ENCODE measurements at places on chromosomes 5 and 9.

GRCh38 chr5:158434749-158435148 is 575.8 kb upstream of the CLINT1 start:
- DNase-seq: no peak

DNA sequence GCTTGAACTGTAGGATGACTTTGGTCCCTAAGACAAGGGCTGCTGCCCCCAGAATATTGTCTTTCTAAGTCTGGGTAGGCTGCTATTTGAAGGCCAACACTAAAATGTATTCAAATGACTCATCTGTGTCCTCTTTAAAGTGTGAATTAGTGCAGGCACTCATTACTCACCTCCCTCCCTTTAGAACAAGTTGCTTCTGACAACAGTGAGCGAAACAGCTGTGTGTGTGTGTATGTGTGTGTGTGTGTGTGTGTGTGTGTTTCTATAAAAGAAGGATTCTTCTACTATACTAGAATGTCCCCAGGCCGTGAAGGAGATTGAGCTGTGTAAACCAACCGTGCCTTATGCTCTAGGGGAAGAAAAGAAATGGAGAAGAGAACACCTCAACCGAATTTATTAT is 1337.2 kb downstream of the PTPRD start:
- DNase-seq: no peak

DNA sequence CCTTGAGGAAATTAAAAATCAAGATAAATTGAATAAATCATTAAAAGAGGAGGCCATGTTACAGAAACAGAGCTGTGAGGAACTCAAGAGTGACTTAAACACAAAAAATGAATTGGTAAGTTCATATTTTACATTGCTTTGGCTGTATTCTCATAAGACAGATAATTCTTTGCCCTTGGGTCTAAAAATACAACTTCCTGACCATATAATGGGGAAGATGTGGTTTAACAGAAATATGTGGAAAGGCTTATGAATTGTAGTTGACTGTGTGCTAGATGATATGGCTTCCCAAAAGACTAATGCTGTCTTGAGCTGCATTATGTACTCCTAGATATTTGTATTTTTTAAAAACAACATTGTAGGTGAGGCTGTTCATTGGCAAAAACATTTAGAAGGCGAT is 33.1 kb downstream of the CNTRL start:
- peak; percentile 68 for DNase-seq

DNA sequence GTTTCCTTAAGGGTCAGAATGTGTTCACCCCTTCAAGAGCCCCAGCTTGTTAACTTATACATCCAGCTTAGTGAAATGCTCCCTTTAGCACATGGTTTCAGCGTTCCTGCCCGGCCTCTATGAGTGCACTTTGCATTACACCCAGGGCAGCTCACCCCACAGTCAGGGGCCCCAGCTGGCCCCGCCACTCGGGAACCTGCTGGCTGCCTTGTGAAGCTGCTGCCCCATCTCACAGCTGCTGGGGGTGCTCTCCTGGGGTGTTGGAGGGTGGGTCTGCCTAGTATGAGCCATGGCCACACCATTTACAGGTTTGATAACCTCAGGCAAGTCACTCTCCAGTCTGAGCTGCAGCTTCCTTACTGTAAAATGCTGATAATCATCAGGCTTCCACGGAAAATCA is 32.2 kb downstream of the HRH2 start:
- DNase-seq: no peak

DNA sequence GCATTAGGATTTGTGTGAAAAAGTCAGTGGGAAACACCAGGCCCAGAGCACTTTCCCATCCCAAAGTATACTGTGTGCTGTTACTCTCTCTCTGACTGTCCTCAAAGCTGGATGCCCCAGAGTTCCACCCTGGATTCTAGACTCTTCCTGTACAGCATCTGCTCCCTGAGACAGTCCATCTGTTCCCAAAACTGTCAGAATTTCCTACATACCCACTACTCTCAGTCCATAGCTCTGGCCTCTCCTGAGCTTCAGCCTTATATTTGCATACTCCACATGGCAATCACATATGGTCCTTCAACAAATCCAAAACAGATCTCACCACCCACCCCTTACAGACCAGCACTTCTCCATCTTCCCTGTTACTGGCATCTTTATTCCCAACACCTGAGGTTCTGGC is 9.5 kb downstream of the ELP1 start:
- DNase-seq: no peak

DNA sequence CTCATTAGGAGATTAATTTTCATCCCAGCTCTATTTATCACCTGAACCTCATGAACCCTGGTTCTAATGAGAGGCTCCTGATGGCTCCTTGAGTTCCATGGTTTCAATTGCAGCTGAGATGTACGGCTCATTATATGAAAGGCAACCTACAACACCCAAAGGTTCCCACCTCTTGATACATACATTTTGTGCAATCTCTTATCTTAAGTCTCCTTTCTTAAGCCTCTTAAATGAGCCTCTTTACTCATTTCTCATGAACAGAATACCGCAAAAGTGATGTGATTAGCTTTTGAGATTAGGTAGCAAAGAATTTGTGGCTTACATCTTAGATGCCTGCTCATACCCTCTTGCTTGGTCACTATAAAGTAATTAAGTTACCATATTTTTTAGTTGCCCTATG is 1964.0 kb upstream of the CDH6 start:
- DNase-seq: no peak

- no peak for DNase-seq
These were observed 84.5 kb downstream of the C5orf15 start for GRCh38 chr5:133883916-133884315.

- DNase-seq: no peak
These were observed 26.7 kb downstream of the MARCHF11 start for GRCh38 chr5:16152601-16153568.

GRCh38 chr9:98380065-98380681 is 124.7 kb upstream of the TBC1D2 start:
- DNase-seq: no peak

DNA sequence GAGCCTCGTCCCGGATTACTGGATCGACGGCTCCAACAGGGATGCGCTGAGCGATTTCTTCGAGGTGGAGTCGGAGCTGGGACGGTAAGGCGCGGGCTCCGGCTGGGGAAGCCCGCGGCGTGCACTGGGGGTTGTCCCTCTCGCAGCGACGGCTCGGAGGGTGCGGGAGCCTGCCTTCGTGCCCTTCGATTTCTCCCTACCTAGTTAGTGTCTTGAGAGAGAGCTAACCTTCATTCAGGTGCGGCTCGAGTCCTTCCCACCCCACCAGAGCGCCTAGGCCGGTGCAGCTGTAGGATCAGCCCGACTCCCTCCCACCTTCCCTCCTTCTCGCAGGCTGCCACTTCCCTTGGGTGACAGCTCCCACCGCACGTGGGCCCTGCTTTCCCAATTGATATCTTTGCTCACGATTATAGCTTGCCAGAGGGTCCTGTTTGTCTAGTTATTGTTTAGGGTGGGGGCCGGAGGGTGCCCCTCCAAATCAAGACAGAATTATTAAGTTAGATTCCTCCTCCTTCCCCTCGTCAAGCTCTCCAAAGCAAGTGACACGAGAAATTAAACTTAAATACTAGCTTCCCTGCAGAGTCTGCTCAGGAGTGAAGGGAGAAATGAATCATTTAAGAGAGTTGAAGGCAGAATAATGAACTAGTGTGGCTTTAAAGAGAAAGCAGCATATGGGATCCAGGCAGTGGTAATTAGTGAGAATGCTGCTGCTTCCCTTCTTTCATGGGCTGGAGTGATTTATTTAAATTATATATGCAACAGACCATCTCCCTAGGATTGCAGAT is 569 bp downstream of the CAMK4 start:
- DNase-seq: no peak

DNA sequence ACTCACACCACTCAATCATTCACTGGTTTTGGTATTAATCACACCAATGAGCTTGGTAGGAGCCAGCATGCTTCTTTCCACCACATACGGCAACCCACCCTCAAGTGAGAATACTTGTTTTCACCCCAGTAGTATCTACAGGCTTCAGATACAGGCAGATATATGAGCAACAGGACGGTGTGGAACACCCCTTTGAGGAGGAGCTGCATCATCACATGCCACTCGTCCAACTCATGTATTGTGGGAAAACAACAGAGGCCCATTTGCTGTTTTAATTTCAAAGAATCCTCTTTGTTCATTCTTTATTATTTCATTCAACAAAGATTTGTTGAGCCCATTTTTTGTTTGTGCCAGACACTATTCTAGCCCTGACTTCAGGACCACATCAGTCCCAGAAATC is 46.0 kb downstream of the RORB start:
- no peak for DNase-seq

DNA sequence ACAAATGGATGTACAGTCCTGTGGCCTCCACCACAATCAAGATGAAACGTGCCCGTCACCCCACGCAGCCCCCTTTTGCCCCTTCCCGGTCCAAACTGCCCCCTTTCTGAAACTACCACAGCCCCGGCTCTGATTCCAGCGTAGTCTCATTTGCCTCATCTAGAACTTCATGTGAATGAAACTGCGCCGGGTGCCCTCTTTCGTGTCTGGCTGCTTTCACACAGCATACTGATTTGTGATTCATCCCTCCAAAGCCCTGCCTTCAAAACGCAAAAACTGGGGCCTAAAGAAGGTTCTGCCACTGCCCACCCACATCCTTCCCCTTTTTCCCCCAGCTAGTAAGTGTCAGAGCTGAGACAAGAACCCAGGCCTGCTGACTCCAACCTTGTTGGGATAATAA is 31.5 kb upstream of the NCS1 start:
- DNase-seq: no peak

GRCh38 chr9:33151601-33152000 is 15.5 kb downstream of the B4GALT1 start:
- no peak for DNase-seq

DNA sequence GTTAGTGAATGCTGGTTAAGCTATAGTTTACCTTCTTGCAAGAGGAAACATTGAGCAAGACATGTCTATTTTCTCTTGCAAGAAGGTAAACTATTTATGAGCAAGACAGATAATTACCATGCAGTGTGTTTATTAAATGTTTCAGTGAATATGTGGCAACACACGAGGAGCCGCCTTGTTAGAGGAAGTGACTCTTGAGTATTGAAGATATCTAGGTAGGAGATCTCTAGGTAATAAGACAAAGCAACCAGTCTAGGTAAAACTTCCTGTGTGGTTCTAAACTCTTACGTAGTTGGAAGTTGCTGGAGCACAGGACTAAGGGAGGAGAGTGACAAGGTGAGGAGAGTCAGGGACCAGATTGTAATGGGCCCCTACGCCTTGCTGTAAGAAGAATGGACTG is 16.8 kb downstream of the SKP2 start:
- DNase-seq: no peak

DNA sequence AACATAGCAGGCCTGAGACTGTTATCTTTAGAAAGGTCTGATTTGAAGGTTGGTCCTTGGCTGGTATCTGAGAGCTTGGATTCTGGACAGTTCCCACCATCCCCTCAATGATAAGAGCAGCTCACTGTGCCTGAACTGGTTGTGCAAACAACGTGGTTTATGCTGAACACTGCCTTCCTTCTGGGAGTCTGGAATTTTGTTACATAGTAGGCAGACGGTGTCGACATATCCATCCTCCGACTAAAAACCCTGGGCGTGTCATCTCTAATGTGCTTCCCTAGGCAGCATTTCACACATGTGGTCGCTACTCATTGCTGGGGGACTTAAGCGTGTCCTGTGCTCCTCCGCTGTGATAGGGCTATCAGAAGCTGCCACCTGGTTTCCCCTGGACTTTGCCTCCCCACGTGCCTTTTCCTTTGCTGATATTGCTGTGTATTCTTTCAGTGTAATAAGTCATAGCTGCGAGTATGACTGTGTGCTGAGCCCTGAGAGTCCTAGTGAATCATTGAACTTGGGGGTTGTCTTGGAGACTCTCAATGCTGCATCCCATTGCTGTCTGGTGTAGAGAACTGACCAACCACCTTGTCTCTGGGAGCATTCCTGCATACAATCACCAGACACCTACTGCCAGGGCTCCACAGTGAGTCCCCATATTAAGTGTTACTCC is 119.1 kb upstream of the TBC1D2 start:
- DNase-seq: no peak

DNA sequence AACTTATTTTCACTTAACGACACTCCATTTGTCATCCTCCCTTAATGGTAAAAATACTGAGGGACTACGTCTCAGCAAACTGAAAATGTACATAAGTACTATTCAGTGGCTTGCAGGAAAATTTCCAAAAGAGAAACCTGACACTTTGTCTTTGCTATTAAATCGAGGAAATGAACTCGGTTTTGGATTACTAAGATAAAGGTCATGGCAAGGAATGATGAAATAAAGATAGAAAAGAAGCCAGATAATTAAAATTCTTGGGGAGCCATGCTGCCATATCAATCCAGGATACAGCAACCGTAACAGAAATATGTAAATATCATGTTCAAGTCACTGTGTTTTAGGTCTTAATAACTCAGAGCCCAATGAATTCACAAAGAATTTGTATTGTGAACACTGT is 647.8 kb downstream of the CDH9 start:
- no peak for DNase-seq

- no peak for DNase-seq
These were observed 71.4 kb downstream of the FBXO38 start for GRCh38 chr5:148455185-148455584.

GRCh38 chr9:95171001-95171400 is 146.5 kb downstream of the FANCC start:
- no peak for DNase-seq

DNA sequence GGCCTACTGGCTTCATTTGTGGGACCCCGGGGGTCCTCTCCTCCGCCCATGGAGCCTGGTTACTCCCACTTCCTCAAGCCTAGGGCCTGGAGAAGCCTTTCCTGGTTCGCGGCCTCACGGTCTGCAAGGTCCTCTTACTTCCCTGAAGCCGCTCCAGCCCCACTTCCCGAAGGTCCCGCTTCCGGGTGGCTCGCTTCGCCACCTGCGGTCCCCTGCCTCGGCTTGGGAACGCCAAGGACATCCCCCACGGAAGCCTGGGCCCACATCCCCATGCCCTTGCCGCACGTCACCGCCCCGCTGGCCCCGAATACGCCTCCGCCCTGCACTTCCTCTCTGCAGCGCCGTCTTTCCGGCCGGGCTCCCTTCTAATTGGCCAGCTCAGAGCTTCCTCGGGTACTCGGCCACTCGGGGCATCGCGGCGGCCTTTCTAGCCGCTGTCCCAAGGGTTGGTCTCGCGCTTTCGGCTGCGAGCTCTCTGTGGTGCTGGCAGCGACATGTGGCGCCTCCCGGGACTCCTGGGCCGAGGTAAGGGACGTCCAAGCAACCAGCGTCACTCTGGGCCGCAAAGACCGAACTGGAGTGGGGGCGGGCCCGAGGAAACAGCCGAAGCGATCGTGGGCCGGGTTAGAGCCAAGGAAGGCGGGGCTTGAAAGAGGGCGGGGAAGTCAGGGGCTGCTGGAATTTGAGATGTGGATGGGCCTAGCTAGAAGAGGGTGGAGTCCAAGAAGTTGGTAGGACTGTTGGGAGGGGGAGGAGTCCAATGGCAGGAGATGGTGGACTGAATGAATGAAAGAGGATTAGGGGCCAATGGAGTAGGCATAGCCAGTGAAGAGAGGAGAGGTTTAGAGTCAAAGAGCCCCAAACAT is at the start of gene DELE1:
TSS of gene DELE1 (plus strand) at position 424 of the 866 bp plus-strand sequence. CDS start at position 495, 71 bp downstream.
- peak; percentile 88 for DNase-seq
